Fibroblast of the aortic adventitia (primary cell): ENCODE measurements at places on chromosomes 12 and 14. TPM values are rescaled to one million over a fixed set of nuclear protein-coding genes. Genes with fewer than 3 reads are reported as not detected.
A peak's percentile ranks its signal among the peaks of the same experiment; 100 is the strongest.

GRCh38 chr14:85444635-85445034 is 85.3 kb upstream of the FLRT2 start:
- peak; percentile 49 for DNase-seq

DNA sequence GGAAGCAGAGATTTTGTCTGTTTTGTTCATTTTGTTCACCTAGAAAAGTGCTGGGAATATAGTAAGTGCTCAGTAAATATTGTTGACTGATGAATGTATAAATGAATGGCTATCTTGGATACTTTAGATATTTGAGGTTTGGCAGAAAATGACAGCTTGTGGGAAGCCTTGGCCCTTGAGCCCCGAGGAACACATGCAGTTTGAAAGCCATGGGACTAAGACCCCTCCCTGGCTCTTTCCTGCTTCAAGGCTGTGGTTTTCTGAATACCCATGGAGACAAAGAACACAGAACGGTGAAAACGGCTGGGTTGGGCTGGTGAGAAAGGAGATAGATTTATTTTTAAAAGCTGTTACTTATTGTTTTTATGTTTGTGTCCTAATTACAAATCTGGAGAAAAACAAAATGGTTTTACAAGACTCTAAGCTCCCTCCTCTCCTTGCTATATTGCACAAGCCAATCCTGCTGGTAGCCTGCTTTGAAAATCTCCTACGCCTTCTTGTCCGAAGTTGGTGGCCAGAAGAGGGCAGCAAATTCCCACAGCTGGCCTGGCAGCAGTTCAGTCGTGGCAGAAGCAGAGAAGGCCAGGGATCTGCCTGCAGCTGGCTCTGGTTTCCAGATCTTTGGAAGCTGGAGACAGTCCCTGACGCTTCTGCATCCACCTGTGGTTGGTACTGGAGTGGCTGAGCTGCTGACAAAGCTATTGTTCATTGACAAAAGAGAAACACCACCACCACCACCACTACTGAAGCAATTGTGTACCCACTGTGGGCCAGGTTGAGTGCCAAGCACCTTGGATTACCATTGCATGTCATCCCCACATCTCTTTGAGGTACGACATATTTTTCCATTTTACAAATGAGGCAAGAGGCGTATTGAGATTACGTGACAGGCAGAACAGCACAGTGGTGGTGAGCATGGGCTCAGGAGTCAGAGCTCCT is 5.2 kb upstream of the KRT85 start:
- peak; percentile 93 for DNase-seq

The CAPZA3 gene
- not detected in 2 replicates for total RNA-seq

The ADCY6 gene
- total RNA-seq = 30.3 and 31.5 TPM in 2 replicates

The SETD1B gene
- total RNA-seq = 5.0 and 6.1 TPM in 2 replicates

The P2RX7 gene
- total RNA-seq = 0.18 and 9.1 TPM in 2 replicates

The KRT5 gene
- total RNA-seq = not detected in 2 replicates
